ENCODE measurements at places on chromosomes 3 and 15.

DNA sequence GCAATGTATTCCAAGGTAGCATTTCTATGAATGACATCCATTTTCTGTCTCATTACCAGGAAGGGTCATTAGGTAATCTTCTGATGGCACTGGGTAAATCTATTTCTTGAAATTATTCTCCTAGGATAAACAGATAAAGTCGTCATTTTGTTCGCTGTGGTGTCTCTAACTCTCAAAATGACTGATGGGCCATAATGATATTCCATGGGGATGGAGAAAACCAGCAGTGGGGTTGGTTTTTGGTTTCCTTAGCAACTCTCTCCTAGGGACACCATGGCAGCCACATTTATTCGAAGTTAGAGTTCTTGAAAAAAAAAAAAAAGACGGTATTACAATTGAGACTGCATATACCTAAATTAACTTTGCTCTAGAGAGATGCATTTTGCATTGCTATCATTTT is 231.3 kb upstream of the SLCO3A1 start:
- no peak for DNase-seq

- DNase-seq = no peak
These were observed 289.1 kb upstream of the AZI2 start for GRCh38 chr3:28637742-28638141.

- no peak for DNase-seq
These were observed 35.9 kb downstream of the SAXO2 start for GRCh38 chr15:82298520-82298919.

DNA sequence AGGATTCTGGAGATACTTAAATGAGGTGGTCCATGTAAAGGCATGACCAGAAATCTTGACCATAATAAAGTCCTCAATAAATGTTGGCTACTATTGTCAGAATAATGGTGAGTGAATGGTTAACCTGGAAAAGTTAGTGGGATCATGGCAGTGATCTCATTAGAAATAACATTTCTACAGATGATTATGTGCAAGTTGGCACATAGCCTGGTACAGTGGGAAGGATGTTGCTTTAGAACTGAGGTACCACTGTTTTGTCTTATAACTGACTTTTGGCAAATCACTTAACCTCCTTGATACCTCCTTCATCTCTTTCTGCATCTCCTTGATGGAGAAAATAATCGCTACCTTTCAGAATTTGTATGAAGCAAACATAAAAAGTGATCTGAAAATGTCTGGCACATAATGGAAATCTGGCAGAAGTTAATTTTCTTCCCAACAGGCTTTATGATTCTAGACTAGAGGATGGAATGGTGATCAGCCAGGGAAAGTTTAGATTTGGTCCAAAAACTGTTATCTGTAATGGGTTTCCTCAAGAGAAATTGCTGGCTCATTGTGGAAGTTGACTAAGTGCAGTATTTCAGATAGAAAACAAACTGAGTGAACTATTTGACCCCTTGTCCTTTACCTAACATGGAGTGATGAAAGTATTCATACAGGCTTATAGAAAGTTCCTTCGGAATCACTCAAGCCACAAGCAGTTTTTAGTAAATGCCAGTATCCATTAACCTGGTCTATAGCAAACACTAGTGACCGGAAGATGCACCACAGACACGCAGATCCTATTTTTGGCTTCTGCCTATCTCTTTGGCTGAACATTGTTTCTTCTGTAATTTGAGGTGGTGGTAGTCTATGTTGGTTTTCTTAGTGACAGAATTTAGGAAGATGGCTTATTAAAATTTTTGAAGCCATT is 449.6 kb upstream of the TGFBR2 start:
- DNase-seq = no peak

- no peak for DNase-seq
These were observed 221.0 kb downstream of the RSRC1 start for GRCh38 chr3:158330870-158331269.

GRCh38 chr3:183295211-183295610 is 42.2 kb downstream of the B3GNT5 start:
- DNase-seq = no peak

GRCh38 chr15:33500432-33501195 is 189.8 kb downstream of the RYR3 start:
- no peak for DNase-seq

DNA sequence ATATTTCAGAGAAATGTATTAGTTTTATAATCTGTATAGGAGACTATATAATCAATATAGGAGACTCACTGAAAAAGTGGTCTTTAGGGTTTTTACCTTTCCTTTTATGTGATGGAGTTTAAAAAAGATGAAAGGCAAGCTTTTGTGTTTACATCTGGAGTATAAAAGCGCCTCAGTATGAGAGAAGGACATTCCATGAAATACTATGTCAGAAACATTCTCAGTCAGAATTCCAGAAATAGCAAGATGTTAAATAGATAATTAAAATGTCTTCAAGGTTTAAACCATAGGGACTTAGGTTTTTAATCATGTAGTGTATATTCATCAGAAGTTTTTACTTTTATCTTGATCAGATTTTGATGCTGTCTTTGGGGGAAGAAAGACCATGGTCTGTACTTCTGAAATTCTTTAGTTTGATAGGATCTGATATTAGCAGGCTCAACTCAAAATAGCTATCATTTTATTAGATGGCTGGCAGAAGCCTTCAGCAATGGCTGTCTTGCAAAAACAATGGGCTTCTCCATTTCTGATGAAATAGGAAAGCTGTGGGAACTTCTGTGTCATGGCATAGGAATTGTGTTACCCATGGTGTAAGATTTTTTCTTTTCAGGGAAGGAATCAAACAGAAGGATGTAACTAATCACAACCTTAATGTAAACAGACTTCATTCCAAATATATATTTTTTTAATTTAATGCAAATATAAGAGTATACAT is 209.6 kb upstream of the PLSCR5 start:
- no peak for DNase-seq

DNA sequence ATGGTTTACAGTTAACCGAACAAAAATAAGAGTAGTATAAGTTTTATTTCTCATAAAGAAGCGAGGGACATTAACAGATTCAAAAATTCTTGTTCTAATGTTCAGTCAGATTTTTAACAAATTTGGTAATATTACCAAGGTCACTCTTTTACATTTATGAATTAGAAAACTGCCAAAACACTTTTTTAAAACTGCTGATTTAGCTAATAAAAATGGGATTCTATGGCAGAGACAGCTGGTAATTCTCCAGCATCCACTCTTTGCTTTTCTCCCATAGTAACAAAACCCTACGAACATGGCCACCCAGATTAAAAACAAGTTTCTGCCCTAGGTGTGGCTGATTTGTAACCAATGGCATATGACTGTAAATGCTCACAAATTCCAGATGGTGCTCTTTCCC is 71.2 kb downstream of the GPR160 start:
- DNase-seq = no peak

- no peak for DNase-seq
These were observed 12.2 kb upstream of the CACNA1D start for GRCh38 chr3:53482227-53482626.

DNA sequence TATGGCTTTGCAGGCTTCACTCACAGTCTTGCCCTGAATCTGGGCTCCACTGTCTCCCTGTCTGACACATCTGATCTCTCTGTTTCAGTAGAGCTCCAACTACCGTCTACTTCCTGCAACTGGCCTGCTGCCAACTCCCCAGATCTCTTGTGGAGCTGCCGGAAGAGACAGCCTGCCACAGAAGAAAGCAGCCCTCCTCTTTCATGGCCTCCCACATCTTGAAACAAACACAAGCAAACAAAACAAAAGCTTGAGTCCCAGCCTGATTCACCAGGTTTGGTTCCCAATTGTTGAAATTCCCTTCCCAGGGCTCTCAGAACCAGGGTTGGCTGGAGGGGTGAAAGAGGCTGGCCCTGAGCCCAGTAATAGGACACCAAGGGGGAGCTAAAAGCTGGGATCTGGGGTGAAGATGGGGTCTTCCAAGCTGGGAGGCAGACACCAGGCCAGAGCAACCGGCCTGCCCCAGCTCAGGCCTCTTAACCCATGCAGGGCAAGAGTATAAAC is 55.3 kb upstream of the CA12 start:
- peak; percentile 90 for DNase-seq

- no peak for DNase-seq
These were observed 5.4 kb upstream of the CGNL1 start for GRCh38 chr15:57370929-57371328.

DNA sequence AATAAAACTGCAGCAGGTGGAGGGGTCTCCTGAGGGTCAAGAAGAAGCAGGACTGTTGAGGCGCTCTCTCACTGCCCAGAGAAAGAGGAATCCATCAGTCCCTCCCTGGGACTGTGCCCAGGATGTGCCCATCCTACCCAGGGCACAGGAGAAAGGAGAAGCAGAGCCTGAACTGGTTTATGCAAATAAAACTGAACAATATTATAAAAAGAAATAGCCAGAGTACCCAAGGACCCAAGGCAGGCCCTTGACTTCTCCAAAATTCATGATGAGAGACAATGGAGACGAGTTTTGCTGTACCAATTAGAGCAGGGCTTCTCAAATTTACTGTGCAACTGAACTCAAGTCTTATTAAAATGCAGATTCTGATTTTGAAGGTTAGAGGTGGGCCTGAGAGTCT is 211.0 kb downstream of the IGSF11 start:
- DNase-seq = no peak

GRCh38 chr3:141366285-141367037 is 1.8 kb upstream of the ZBTB38 start:
- no peak for DNase-seq

GRCh38 chr15:43218908-43219706 is 1.7 kb downstream of the EPB42 start:
- DNase-seq = no peak

GRCh38 chr3:108548886-108549285 is 38.5 kb upstream of the MYH15 start:
- DNase-seq = no peak

GRCh38 chr3:49649576-49649975 is 24.6 kb upstream of the APEH start:
- no peak for DNase-seq

DNA sequence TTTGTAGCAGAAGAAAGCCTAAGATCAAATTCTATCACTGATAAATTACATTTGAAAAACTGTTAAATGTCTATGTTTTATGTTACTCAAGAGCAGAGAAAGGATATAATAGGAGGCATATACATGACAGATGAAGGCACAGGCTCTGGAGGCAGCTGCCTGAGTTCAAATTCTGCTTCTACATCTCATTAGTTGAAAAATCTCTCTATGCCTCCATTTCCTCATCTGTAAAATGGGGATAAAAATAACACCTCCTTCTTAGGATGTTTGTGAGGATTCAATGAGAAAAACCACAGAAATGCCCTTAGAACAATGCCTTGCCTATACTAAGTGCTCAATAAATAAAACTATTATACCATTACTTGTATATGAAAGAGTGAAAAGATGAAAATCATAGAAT is 21.0 kb downstream of the TP53BP1 start:
- DNase-seq = no peak

DNA sequence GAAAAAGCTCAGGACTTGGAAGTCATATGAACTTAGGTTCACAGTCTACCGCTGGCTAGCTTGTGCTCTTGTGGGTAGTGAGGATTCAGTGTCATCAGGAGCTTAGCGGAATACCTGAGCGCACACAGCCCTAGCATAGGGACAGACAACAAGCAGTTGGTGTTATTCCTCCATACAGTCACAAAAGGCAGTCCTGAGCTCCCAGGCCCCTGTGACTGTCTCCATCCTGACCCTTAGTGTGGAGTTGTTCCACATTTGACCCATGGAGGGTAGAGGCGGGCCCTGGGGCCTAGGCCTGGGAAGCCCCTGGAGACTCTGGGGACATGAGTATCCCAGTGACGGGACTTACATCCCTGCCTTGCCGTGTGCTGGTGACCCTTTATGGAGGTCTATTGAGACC is 131.5 kb upstream of the PLXNA1 start:
- DNase-seq = no peak

DNA sequence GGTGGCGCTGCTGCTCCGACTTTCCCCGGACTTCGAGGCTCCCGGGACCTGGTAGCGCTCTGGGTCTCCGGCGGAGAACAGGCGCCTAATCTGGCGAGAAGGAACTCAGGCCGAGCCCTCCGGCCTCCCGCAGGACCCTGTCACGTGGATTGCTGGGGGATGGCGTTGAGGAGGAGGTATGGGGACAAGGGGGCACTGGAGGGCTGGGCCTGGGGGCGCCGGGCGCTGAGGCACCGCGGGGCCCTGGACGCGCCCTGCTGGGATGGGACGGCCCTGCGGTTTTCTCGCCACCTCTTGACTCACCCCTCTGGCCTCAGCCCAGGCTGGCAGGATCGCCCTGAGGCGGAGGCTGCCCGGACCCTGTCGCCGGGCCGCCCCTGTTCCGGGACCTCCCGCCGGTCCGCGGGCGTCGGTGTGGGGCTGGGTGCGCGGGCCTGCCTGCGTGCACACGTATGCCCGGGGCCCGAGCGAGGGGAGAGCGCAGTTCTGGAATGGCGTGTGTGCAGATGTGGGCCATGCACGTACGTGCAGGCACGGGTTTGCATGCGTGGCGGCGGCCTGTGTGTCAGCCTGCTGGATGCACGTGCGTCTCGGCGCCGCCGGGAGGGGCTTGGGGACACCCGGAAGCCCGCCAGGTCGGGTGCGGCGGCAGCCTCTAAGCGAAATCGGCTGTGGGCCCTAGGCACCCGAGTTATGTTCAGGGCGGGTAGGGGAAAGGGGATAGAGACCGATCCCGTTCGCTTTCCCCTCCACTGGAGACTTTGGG is 752 bp downstream of the C15orf39 start:
- DNase-seq = peak; percentile 80

GRCh38 chr15:82663186-82663600 is 16.0 kb upstream of the CPEB1 start:
- peak; percentile 80 for DNase-seq

GRCh38 chr15:76239786-76240185 is 71.5 kb downstream of the ETFA start:
- DNase-seq = no peak

DNA sequence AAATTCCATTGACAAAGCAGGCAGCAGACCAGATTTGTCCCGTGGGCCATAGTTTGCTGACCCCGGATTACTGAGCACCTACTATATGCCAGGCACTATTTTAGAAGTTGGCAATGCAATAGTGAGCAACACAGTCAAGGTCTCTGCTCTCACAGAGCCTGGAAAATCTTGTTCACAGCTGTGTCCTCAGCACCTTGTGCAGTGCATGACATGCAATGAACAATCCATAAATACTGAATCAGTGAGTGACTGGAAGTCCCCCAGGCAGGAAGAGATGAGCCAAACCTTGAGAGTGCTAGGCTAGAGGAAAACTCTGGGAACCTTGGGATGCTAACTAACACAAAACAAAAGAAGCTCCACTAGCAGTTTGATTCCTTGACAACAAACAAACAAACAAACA is 14.4 kb downstream of the TM4SF1 start:
- no peak for DNase-seq

DNA sequence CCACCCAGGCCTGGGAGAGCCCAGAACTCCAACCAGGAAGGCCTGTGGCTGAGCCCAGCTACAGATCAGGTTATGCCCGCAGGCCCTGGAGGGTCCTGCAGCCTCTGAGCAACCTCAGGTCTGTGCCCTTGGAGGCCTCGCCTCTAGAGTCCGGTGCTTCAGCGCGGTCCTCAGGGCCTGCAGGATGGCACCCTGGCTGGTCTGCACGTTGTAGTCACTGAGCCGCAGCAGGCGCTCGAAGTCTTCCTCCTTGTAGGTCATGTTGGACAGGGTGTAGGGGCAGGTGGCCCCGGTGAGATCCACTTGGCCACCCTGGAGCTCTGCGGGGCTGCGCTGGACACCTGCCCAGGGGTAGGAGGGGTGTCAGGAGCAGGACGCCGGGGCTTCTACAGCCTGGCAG is 25.8 kb downstream of the PLA2G4D start:
- DNase-seq = no peak

- DNase-seq = no peak
These were observed 484.5 kb upstream of the NR2F2 start for GRCh38 chr15:95845862-95846515.

GRCh38 chr3:134797057-134797740 is 2.1 kb downstream of the EPHB1 start:
- no peak for DNase-seq
